Kidney capillary endothelial cell (primary cell): ENCODE measurements at places on chromosomes 7 and 10.

DNA sequence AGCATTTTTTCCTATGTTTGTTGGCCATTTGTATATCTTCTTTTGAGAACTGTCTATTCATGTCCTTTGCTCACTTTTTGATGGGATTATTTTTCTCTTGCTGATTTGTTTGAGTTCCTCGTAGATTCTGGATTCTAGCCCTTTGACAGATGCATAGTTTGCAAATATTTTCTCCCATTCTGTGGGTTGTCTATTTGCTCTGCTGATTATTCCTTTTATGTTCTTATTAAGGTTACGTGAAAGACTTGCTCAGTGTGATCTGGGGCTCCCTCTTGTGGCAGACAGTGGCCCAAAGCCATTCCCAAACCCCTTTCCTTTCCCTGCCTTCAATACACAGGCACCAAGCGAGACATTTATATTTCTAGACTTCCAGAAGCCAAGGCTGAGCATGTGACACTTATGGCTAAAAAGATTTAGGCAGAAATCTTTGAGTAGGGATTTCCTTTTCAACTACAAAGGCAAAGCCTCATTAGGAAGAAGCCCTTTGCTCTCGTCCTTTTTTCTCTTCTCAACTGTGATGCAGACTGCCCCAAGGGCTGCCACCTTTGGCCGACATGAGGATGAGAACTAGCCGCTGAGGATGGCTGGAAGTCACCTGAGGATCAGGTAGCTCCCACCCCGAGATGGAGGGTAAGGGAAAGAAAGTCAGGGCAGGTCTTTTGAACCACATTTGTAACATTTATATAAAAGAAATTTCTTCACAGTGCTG is 23.6 kb downstream of the ST8SIA6 start:
- peak; percentile 67 for DNase-seq

DNA sequence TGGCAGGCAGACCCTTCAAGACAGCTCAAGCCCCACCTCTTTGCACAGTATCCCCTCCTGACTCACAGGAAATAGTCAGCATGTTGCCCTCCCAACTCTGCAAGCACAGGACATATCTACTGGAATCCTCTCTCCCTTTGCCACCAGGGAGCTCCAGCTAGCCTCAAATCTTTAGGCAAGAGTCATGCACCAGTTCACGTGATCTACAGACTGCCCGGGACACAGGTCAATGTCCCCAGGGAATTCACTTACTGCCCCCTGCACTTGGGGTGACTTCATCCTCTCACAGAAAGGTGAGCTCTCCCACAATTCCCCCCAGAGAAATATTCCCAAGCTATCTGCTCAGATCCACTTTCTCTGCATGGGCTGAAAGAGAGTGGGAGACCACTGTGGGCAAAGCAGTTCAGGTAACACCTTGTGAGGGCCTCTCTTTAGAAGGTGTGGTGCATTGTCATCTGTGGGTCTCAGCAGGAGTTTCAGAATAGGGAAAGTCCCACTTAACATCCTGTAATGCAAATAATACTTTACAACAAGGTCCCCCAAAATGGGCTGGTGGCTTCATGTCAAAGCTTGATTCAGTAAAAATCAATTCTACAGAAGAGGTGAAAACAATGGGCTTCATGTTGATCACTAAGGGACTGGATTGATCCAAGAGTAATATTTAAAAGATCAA is 129.9 kb downstream of the NOC3L start:
- no peak for DNase-seq

DNA sequence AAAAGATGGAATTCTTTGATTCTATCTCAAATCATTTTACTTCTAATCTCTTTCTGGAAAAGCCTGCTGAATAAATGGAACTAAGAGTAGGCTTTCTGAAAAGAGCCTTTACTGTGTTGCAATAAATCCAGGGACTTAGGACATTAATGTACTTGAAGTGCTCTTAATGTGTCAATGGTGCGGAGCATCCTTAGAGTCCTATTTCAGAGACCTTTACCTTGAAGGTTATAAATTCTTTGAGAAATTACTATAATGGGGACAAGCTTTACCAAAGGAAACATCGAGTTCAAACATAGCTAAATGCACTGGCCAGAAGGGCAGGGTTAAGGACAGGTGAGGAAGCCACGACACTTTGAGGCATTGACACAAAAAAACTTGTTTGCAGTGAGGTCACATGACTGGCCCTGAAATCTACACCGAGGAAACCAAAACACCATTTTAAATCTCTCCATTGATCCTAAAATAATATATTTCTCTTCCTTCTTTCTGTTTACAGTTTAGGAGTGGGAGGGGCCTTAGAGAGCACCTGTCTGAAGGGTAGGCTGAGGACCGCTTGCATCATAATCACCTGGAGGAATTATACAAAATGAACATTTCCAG is 48.1 kb upstream of the EXOC6 start:
- no peak for DNase-seq

- DNase-seq, result no peak
Measured at GRCh38 chr10:34740321-34740720, 74.8 kb downstream of the PARD3 start.

GRCh38 chr7:28165261-28165660 is 15.3 kb downstream of the JAZF1 start:
- no peak for DNase-seq

DNA sequence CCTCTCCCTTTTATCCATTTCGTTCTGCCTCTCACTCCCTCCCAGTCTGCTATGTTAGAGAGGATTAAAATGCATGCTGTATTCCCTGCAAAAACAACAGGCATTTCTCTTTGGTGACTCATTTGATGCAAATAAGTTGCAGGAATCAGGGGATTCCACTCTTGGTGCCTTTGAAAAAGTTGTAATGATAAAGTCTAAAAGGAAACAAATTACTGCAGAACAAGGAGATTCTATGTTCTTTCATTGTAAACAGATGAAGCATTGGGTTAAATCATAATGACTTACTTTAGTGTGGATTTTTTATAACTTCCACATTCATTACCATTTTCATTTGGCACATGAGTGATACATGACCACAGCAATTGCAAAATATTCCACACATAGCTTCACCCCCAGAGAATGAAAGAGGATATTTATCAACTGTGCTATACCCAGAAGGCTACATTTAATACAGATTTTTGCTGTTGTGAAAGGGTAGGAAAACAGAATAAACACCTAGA is 33.4 kb upstream of the ABLIM1 start:
- DNase-seq, result no peak

DNA sequence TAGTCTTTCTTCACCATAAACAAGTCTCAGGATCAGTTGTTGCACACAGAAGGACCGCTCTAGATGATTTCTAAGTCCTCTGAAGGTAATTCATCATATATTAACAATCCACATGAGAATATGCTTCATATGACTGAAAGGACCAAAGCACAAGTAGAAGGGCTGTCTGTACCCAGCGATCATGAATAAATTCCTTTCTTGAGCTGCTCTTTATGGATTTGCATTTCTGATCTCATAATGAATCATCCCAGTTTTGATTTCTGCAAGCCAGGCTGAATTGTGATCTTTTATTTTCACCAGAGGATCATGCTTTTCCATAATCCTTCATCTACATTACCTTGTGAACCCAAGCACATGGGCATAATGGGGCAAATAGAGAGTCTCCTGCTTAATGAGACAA is 675.6 kb downstream of the MAGI2 start:
- no peak for DNase-seq

GRCh38 chr7:91062713-91063112 is 201.5 kb upstream of the FZD1 start:
- DNase-seq, result no peak

GRCh38 chr10:78533098-78533497 is 499.4 kb downstream of the RPS24 start:
- DNase-seq, result no peak

DNA sequence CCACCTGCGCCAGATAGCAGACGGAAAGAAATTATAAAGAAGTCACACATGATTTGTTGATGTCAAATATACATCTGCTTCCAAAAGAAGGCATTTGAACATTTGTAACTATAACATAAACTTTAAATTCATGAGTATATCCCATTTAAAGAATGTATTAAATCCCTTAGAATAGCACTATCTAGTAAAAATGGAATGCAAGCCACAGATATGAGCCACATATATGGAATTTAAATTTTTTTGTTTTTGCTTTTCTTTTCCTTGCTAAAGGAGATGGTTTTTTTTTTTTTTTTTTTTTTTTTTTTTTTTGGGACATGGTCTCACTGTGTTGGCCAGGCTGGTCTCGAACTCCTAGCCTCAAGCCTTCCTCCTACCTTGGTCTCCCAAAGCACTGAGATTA is 730.8 kb downstream of the PHTF2 start:
- no peak for DNase-seq

- DNase-seq, result no peak
Measured at GRCh38 chr10:75434291-75434690, 2.9 kb downstream of the LRMDA start.

DNA sequence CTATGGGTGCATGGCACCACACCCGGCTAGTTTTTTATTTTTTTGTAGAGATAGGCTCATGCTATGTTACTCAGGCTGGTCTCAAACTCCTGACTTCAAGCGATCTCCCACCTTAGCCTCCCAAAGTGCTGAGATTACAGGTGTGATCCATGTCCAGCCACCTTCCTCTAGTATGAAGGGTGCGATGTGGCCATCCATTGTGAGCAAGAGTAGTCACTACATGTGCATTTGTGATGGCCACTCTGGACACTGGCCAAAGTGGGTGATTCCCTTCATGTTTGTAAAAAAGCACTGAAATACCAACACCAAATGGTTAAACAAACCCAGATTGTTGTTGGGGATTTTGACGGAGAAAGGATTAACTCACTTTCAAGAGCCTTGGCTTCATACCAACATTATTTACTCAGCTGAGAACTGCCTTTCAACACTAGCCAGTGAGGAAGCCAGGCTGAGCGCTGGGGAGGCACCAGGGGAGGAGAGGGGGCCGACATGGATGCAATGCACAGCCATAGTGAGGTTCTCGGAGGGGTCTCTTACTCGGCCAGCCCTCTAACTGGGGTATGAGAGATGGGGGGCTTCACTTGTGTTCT is 198.1 kb upstream of the LYZL2 start:
- DNase-seq, result no peak

GRCh38 chr10:36748128-36748871 is 377.1 kb upstream of the ANKRD30A start:
- no peak for DNase-seq

- peak; percentile 31 for DNase-seq
Measured at GRCh38 chr10:69629897-69630650, at the start of gene FAM241B. Gene FAM241B (plus strand): TSS chr10:69630247. CDS start chr10:69631744, 1,497 bp downstream.

- DNase-seq, result peak; percentile 81
Measured at GRCh38 chr7:152025077-152025936, at the start of gene GALNT11. Gene GALNT11 (plus strand): TSS chr7:152025674. CDS start chr7:152094228, 68,554 bp downstream.
